GM23248 (cell line): ENCODE measurements at places on chromosomes 12 and 14.

- no peak for DNase-seq
Measured at GRCh38 chr12:24230061-24230701, 280.7 kb upstream of the SOX5 start.

DNA sequence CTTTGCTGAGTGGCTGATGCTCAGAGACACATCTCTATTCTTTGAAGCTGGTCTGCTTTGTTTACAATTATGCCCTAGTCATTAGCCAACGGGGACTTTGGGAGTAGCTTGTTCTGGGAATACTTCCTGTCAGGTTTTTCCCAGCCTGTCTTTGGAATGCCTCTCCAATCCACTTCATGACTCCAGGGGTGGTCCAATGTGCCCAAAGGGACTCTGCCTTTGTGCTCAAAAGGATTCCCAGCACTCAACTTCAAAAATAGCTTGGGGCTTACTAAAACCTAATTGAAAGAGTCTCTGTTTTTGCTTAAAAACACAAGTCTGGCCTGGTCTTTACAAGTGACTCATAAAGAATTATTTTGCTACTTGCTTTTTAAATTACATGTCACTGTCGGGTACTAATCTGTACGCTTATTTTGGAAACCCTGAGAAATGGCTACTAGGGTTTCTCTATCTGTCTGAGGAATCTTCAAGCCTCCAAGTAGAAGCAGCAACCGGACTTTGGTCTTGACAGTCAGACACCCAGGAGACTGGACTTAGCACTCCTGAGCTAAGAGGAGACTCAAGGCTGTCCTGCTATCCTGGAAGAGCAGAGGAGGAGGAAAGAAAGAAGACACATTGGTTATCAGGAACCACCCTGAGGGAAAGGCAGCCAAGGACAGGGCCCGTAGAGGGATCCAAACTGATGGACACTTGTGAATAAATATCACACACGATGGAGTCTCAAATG, 20.7 kb downstream of the PHLDA1 start:
- peak; percentile 56 for DNase-seq

GRCh38 chr12:119695034-119695433, 27.1 kb downstream of the PRKAB1 start:
- peak; percentile 32 for DNase-seq

DNA sequence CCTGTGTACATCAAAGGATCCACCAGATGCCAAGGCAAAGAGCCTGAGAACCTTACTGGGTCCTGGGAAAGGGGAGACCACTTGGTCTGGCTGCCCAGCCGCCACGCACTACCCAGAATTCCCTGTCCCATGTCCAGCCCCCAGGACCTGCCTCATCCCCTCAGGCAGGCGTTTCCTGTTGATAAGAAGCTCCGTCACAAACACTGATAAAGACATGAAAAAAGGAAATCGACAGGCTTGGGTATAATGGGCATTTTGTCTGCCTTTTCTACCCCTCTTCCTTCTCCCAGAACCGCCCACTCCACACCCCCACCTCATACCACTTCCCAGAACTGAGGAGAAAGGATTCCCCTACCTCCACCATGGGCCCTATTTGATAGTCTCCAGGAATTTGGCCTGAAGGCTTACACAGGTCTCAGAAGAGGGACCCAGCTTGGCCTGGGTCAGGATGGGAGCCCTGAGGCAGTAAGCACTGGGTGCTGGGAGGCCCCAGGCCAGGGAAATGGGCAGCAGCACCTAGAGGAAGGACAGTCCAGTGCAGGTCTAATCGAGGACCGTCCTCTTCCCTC, 18.8 kb downstream of the ACVRL1 start:
- DNase-seq, result no peak

DNA sequence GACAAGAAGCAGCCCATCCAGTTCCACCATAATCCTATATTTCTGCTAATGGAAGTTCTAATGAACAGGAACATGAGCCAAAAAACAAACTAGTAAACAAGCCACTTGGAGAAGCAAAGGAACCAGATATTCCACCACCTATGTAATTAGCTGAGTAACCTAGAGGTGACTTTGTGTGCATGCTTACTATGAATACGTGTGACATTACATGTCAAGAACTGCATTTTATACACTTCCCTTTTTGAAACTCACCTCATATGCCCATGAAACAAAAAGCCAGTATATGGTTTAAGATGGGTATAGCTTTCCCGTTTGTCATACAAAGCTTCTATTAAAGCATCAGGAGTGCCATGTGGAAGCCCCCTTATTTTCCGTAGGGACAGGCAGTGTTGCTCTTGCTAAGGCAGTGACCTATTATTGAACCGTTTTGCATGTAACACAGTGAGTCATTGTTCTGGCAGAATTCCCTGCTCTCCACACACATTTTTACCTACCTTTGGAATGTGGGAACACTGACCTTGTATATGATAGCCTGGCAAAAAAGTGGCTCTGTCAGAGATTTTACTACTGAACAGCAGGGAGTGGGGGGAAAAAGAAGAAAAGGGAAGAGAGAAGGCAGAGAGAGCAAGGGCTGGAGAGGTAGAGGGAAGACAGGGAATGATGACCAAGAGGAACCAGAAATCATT, 34.8 kb upstream of the FRMD6 start:
- peak; percentile 82 for DNase-seq
